ENCODE measurements at places on chromosomes 7 and 10.

DNA sequence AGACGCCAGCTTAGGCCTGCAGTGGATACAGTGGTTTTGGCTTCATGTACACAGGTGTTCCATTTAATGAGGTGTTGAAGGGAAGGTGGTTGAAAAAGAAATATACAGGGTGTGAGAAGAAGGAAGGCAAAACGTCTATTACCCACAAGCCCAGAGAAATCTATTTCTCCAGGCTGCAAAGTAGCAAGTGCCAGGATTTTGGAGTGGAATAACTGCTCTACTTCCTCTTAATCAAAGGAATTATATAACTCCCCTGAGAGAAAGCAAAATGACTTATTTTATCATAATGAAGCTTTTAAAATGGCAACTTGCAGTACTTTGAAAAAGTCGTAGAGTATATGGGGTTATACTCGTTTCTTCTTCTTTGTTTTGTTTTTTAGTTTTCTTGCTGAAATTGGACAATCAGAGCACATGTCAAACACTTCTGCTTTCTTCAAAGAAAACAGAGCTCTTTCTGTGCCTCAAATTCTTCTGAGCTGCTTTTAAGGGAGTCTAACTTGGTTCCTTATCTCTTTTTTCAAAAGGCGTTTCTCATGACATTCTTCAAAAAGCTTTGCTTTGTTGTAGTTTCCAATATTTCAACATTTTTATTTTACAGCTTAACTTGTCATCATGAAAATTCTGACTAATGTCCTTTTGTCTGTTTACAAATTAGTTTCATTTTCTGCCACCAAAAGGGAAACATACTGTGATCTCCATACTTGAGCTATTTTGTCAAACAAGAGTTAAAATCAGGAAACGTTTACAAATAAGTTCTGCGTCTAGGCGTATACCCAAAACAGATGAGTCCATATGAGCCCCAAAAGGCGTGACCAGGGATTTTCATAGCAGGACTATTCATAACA is 289.7 kb downstream of the FRMD4A start:
- DNase-seq, result peak; percentile 21

- DNase-seq, result peak; percentile 38
Measured at GRCh38 chr7:83782628-83783027, 133.7 kb upstream of the SEMA3E start.

DNA sequence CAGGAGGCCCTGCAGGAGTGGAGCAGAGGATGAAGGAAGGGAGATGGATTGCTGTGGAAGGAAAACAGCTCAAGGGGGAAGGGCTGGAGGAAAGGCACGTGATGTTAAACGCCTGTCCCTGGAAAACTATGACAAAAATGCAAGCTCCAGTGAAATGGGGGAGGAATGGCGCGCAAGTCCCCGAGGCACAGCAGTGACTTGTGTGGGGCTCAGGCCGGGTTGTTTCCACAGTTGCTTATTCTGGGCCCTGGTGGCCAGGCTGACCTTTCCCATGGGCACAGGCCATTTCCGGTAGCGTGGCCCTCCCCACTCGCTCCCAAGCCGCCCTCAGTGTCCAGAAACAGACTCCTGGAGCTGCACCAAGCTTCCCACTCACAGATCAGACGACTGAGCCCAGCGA is 68.1 kb upstream of the PDGFA start:
- peak; percentile 52 for DNase-seq

DNA sequence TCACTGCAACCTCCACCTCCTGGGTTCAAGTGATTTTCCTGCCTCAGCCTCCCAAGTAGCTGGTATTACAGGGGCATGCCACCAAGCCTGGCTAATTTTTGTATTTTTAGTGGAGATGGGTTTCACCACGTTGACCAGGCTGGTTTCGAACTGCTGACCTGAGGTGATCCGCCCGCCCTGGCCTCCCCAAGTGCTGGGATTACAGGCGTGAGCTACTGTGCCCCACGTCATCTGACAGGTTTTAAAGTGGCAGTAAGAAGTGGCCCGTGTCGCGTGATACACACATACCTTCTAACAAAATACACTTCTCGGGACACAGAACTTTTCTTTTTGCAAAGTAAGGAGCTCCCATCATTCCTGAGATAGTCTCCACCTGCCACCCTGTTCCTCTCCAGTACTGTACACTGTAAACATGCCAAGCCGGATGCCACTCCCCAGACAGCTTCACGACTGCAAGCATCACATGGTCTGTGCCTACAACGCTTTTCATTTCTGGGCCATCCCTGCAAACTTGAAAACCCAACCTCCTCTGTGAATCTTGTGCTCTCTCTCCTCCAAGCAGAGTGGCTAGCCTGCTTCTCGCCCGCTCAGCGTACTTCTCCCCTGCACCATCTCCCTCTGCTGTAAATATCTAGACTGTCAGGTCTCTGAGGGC is 256.3 kb upstream of the KLF14 start:
- DNase-seq, result no peak

DNA sequence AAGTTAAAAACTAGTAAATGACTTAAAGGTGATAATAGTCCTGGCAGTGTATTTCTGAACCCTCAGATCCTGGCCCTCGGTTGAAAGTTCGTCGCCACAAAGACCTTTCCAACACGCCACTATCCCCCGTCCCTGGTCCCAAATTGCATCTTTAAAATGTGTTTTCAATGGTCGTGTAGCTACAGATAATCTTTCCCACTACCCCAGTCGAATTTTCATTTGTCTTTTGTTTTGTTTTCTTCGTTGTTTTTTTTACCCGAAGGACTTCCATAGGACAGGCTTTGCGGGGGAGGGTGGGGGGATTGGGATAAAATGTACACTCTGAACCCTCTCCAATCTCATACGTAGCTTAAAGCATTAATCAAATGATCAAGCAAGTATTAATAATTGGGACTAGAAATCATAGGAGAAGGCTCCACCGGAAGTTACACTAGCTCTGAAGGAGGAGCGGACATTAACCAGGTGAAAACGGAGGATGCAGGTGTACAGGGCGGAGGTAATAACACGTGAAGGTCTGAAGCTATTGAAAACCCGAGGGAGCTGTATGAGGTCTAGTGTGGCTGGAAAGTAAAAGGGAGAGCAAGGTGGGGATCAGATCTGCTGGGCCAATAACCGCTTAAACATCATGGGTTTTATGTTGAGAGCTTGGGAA is 32.8 kb upstream of the PHF14 start:
- no peak for DNase-seq

- no peak for DNase-seq
Measured at GRCh38 chr7:31899356-31899927, 170.8 kb downstream of the PDE1C start.

DNA sequence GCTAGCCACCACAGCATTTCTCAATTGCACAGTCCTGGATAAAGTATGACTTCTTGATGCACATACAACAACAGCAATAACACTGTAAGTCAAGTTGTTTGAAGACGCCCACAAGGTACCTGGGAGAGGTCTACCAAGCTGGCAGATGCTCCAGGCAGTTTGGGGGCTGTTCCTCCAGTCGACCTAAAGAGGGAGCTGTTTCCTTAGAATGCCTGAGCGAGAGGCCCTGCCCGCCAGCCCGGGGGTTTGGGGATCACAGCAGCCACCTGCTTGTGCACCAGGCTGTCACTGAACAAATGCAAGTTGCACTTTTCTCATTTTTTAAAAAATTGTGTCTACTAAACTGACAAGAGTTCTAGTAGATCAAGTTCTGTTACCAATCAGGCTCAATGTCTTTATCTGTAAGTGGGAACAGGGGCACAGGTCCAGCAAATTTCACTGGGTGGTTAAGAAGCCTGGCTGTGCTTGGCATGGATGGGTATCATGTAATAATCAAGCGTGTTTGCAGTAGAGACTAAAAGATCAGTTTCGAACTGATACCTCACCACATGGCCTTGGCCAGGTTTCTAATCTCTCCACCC is 193.8 kb upstream of the ADO start:
- peak; percentile 53 for DNase-seq

GRCh38 chr10:44689368-44689767 is 221.8 kb upstream of the TMEM72 start:
- no peak for DNase-seq

GRCh38 chr7:44408596-44408995 is 81.9 kb downstream of the NUDCD3 start:
- no peak for DNase-seq

DNA sequence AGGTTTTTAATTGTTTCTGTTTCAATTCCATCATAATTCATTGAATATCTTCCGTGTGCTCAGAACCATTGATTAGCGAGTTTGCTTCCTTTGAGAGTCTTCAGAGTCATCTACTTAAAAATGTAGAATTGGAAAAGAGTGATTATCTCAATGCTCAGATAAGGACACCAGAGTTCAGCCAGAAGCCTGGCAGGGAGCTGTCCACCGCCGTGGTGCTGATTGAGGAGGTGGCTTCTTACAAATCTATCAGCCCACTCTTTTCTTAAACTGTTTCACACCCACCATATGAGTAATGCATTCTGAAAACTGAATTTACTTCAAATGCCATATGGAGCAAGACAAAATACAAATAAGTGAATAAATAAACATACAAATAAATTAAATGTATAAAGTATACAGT is 79.3 kb downstream of the INSYN2A start:
- peak; percentile 62 for DNase-seq

- no peak for DNase-seq
Measured at GRCh38 chr7:112022128-112022527, 184.1 kb downstream of the DOCK4 start.

DNA sequence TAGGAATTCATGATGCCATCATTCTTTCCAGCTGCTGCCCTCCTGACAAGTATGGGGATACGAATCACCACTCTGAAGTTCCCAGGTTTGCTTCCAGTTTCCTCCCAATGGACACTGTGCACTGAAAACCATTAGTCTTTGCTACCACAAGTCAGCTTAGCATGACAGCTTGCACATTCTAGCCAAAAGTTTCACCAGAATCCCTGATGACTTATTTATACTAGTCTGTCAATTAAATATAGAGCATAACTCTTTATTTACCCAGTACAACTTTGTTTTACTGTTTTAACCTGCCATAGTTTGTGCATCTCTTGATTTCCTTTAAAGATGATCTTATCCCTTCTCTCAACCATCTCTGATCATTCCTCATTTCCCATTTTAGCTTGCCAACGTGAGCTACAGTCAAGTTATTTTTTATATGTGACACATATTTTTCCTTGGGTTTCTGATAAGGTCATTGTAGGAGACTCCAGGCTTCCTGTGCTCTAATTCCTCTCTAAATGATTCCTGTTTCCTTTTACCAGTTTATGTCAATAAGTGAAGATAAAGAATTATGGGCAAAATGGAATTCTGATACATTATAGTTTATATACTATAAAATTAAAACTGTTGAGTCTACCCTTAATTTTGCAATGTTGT is 167.5 kb upstream of the MEOX2 start:
- peak; percentile 85 for DNase-seq

DNA sequence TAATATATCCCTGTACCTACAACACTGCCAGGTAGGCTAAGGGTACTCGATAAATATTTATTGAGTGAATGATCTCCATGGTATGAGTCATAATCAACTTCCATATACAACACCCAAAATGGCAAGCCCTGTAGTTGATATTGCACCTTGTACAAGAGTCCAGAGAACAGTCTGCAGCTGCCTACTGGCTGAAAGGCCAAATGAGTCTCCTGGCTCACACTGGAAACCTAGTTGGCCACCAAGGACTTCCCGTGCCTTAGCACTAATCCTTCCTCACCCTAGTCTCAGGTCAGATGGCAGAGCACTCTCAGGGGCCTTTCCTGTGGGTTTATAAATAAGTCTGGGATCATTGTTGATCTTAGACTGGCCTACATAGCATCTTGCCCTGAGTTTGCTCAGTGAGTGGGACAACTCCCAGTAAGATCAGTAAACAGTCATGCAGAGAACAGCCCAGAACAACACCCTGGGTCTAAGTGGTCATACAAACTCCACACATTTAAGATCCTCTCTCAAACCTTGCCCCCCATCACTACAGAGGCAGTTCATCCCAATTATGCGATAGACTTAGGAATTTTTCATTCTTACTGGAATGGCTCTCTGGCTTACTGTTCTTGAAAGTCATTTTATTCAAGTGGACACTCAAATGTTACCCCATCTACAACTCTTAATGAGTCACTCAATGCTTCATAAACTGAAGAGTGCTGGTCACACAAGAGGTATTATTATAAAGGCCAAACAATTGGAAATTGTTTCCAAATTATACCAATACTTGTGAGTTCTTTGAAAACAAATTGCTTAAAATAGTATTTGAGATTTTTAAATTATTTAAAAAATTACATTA is 14.7 kb upstream of the SLC16A9 start:
- DNase-seq, result no peak

- DNase-seq, result peak; percentile 3
Measured at GRCh38 chr10:50928190-50928552, 42.7 kb upstream of the A1CF start.

GRCh38 chr10:119360181-119360921 is 153.0 kb downstream of the GRK5 start:
- no peak for DNase-seq

DNA sequence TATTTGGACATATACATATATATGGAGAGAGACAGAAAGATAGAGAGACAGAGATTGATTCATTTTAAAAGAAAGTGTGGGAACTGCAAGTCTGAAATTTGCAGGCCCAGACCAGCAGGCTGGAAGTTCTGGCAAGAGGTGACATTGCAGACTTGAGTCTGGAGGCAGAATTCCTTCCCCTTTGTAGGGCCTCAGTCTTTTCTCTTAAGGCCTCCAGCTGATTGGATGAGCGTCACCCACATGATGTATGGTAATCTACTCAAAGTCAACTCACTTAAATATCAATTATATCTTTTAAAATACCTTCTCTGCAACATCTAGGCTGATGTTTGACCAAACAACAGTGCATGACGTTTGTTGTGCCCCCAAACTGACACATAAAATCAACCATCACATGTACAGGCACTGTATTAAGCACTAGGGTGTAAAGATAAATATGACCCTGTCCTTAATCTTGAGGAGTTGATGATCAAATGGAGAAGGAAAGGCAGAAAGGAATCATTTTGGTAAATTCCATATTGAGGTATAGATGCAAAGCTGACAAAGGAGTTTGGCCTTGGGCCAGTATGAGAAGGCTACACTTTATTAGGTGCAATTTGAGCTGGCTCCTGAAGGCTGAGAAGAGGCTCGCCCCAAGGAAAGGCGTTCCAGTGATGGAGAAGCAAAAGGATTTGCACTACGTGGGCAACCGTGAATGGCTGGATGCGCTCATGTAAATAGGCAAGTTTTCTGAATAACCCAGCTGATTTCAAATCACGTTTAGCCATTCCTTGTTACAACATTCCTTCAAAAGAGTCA is 52.6 kb downstream of the BPGM start:
- no peak for DNase-seq

- no peak for DNase-seq
Measured at GRCh38 chr10:72952642-72953158, 1.9 kb downstream of the PLA2G12B start.

DNA sequence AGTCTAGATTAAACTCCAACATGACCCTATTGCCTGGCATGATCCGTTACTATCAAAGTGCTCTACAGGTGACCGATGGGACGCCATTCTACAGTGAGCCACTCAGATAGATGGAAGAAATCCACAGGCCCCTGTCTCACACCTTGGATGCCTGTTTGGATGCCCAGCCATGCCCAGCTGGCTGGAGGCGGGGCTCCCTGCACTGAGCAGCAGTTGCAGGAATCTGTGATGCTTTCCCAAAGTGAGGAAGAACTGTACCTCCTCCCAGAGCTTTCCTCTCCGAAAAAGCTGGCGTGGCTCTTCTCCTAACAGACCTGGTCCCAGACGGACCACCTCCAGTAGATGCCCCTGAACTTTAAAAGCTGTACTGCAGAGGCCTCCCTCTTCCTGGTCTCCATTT is 253.3 kb downstream of the ELMO1 start:
- DNase-seq, result no peak

- DNase-seq, result no peak
Measured at GRCh38 chr10:80090121-80090520, 11.7 kb downstream of the TMEM254 start.

Measured in fibroblast of skin of right biceps (primary cell).